ENCODE measurements at places on chromosomes 5 and 9.

DNA sequence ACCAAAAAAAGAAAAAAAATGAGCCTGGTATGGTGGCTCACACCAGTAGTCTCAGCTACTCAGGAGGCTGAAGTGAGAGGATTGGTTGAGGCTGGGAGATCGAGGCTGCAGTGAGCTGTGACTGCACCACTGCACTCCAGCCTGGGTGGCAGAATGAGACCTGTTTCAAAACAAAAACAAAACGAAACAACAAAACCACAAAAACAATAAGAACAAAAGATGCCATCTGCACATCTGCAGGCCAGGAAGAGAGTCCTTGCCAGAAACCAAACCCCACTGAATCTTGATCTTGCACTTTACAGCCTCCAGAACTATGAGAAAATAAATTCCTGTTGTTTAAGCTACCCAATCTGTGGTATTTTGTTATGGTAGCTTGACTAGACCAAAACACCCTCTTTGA, 207.7 kb downstream of the YTHDC2 start:
- DNase-seq, result no peak

DNA sequence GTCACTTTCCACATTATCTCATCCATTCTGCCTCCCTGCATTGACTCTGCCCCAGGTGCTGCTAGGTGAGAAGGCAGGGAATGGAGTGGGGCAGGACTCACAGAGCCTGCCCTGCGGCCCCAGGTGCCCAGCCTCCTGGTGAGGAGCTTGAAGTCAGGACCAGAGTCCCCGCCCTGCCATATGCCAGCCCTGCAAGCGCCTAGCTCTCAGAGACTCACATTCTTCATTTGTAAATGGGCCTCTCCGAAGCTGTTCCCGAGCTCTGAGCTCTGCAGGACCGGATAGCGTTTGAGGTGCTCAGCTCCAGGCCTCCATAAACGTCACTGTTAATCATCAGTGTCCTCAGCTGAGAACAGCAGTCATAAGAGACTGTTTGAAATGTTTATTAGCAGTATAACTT, 75.1 kb upstream of the STXBP1 start:
- no peak for DNase-seq

GRCh38 chr5:163385824-163386223, 51.6 kb upstream of the CCNG1 start:
- no peak for DNase-seq

DNA sequence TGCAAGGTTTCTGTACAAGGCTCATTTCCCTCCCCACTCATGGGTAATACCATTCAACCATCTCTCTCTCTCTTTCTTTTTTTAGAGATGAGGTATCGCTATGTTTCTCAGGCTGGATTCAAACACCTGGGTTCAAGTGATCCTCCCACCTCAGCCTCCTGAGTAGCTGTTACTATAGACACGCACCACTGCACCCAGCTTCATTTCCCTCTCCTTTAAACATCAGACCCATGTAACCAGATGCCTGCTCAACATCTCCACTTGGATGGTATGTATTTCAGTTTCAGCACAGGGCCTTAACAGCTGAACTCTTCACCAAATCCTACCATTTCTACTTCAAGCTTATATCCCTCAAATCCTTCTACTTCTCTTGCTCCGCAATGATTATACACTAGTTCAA, 117.4 kb downstream of the SSBP2 start:
- no peak for DNase-seq

DNA sequence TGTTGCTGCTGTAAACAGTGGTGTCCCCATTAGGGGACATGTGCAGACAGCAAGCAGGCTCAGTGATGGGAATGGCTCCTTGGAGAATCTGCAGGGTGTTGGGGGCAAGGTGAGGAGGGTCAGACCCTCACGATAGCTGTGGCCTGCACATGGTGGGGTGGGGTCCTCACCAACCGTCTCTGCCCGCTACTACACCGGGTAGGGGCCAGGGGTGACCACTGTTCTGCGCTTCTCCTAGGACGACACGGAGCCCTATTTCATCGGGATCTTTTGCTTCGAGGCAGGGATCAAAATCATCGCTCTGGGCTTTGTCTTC, 4.9 kb downstream of the CACNA1B start:
- DNase-seq, result no peak

DNA sequence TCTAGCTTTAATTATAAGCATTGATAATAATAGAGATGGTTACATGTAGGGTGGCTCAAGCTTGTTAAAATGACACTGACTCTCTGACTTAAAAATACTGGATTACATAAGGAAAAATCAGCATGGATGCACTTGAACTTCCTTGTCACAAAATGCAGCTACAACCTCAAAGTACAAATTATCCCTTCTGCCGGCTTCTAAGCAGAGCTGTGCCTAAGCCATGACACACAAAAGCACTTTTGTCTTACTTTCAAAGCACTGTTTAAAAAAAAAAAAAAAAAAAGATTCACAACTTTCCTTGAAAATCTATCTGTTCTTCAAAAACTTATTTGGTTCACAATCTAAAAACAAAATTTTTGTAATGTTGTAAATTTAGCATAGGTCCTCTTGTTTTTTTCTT, 36.4 kb upstream of the ZFAND5 start:
- DNase-seq, result no peak

All from fibroblast of the conjunctiva (primary cell).